T-helper 1 cell (primary cell): ENCODE measurements at places on chromosomes 13 and 19.

GRCh38 chr13:109541081-109541480, 245.3 kb downstream of the IRS2 start:
- no peak for DNase-seq

GRCh38 chr13:45732916-45733315, 30.8 kb downstream of the CBY2 start:
- no peak for DNase-seq

- DNase-seq: no peak
Observed at GRCh38 chr13:99257291-99257690, 888 bp downstream of the GPR18 start.

DNA sequence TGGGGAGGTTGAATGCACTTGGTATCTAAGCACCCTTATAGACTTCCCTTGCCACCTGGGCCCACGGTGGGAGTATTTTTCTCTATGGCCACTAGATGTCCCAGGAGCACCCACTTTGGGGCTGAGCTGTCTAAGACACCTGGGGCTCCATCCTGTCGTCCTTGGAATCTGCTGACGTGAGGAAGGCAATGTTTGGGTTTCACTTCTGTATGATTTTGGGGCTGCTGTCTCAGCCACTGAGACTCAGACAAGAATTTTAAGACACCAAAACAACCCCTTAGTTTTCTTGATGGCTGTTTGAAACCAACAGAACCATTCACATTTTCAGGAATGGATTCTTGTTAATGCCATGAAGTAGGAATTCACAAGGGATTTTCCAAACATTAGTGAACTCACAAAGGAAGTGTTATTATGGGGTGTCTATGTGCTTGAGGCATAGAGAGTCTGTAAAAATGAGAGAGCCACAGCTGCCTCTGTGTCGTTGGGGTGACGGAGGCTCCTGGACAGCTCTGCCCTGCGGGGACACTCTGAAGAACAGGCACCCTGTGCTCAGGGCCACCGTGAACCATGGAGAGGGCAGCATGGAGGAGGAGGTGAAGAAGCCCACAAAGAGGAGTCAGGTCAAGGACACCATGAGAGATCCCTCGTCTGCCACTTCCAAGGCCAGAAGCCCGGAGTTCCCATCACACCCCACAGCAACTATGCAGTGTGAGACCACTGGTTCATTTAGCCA, 106.8 kb upstream of the SPATA13 start:
- peak; percentile 28 for DNase-seq

GRCh38 chr13:81395368-81395767, 1054.4 kb upstream of the SPRY2 start:
- no peak for DNase-seq

- no peak for DNase-seq
Observed at GRCh38 chr13:38204556-38204955, 145.1 kb upstream of the UFM1 start.

GRCh38 chr19:40239415-40240226, 13.1 kb upstream of the CCNP start:
- no peak for DNase-seq

GRCh38 chr19:49150106-49150943, 4.9 kb downstream of the HRC start:
- peak; percentile 47 for DNase-seq

DNA sequence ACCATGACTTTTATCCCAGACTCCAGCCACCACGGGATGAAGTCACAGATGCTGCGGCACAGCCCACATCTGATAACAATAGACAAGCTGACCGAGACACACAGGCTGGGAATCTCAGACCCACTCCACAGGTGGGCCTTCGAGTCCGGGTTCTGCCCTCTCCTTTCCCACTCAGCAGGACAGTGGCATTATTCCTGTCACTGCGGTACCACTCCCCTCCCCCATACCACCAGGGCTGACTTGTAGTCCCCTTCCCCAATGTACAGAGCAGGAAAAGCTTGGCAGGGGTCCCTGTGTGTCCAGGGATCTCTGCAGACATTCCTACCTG, 179 bp upstream of the AMER2 start:
- no peak for DNase-seq
